ENCODE measurements at places on chromosomes 3 and 15. TPM values are rescaled to one million over a fixed set of nuclear protein-coding genes. Genes with fewer than 3 reads are reported as not detected.

The P2RY12 gene
- total RNA-seq, result not detected

The TLR9 gene
- total RNA-seq, result 0.49 TPM

The CPN2 gene
- not detected for total RNA-seq

The C3orf20 gene
- total RNA-seq, result 0.24 TPM

The LRRIQ4 gene
- total RNA-seq, result not detected

The PXYLP1 gene
- total RNA-seq, result 17.1 TPM

The ATP1B3 gene
- 115 TPM for total RNA-seq

The ZNF662 gene
- total RNA-seq, result 0.54 TPM

The TMEM40 gene
- not detected for total RNA-seq

Data from T-helper 1 cell treated with Interleukin-12 subunit alpha and Interleukin-12 subunit beta and Interleukin-4 antibody, amounts not matched to agents 30 ng/mL and 1 ng/mL, for 36 hours (primary cell).